ENCODE measurements at places on chromosomes 6 and 20.

- DNase-seq, result no peak
Observed at GRCh38 chr20:18310051-18310450, 21.7 kb downstream of the ZNF133 start.

GRCh38 chr6:154463573-154464419, 46.7 kb downstream of the CNKSR3 start:
- no peak for DNase-seq

- DNase-seq, result no peak
Observed at GRCh38 chr20:32685541-32686529, 12.1 kb upstream of the C20orf203 start.

- no peak for DNase-seq
Observed at GRCh38 chr6:140663772-140664171, 1289.3 kb upstream of the CITED2 start.

GRCh38 chr20:34269996-34270627, 28.9 kb downstream of the ASIP start:
- DNase-seq, result no peak

Measured in activated T-helper 2 cell treated with anti-CD3 and anti-CD28 coated beads, Interferon-gamma antibody, Interleukin-2, Interleukin-4, amounts not matched to agents 10 μg/mL and 5 μg/mL and 100 μg/mL, durations not matched to agents 14 hours and 24 hours and 36 hours (primary cell).